Cortex of kidney (tissue), 1 donor: ENCODE measurements at places on chromosomes 11 and 22.

- no peak for DNase-seq
Observed at GRCh38 chr22:31092161-31092560, 11.0 kb downstream of the SMTN start.

- DNase-seq, result no peak
Observed at GRCh38 chr22:36541831-36542411, 13.0 kb upstream of the EIF3D start.

- DNase-seq, result no peak
Observed at GRCh38 chr11:48106166-48106565, 110.4 kb upstream of the OR4B1 start.

- DNase-seq, result no peak
Observed at GRCh38 chr11:46521961-46522681, 71.7 kb downstream of the AMBRA1 start.

- DNase-seq, result no peak
Observed at GRCh38 chr11:61516191-61516590, 7.6 kb downstream of the LRRC10B start.

DNA sequence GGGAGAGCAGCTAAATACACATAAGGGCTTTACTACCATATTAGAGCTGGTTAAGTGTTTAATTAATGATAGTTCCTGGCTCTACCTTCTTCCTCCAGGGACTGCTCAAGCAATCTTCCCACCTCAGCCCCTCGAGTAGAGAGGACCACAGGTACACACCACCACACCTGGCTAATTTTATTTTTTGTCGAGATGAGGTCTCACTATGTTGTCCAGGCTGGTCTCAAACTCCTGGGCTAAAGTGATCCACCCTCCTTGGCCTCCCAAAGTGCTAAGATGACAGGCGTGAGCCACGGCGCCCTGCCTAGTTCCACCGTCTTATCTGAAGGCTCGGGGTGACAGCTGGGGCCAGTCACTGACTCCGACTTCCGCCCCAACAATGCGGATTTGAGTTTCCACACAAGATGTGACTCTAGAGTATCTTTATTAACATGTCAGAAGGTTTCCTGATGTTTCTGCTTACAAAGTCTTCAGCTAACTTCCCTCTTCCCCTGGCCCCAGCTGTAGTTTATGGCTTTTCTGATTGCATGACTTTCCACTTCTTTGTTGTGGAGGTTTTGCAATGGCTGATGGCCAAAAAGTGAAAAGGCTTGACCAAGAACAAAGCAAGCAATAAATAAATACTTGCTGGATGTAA, 16.8 kb downstream of the TPST2 start:
- no peak for DNase-seq

- DNase-seq, result no peak
Observed at GRCh38 chr22:20140107-20140445, 8.5 kb downstream of the ZDHHC8 start.

DNA sequence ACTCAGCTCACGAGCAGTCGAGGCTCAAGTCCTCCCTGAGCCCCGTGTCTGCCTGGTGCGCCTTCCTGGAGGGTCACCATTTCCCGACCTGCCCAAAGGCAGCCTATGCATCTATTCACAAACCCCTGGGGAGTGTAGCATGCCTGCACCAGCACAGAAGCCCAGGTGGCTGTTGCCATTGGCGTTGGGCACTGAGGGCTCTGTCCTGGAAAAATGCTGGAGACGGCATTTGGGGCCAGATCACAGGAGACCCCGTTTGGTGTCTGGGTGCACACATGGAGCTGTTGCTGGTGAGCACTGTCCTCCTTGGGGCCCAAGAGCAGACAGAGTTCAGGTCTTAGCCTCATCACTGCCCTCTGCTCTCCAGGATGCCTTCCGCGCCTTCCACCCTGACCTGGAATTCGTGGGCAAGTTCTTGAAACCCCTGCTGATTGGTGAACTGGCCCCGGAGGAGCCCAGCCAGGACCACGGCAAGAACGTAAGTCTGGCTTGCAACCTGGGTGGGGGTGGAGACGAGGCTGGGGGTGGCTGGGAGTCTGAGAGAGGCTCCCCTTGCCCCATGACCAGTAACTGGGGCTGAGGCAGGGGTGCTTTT, 9.4 kb downstream of the FADS2 start:
- no peak for DNase-seq

DNA sequence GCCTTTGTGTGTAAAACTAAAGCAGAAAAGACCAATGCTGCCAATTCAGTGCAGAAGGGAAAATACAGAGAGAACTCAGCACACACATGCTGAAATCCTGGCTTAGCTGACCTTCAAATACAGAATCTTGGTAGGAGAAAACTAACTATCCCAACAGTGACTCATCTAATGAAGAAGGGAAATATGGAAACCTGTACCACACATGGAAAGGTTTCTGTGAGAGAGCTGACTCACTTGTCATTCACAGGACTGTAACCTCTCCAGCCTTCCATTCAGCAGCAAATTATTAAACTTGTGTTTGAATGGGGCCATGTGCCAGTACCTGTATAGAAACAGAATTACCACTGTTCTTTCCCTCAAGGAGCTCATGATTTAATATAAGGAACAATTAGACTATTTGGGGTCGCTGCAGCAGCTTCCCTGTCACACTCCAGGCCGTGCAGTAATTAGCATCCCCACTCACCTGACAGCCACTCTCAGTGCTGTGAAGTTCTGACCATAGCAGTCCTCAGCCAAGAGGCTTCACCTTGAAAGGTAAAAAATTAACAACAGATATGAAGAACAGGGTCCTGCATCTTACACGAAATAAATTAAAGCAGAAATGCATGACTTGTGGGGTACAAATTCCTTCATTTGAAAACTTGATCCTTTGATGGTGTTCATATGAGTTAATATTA, 53.9 kb downstream of the MSANTD4 start:
- DNase-seq, result no peak

- DNase-seq, result no peak
Observed at GRCh38 chr11:63747011-63747410, 21.6 kb downstream of the ZFTA start.

- no peak for DNase-seq
Observed at GRCh38 chr22:37636186-37636948, 3.1 kb upstream of the SH3BP1 start.

- DNase-seq, result no peak
Observed at GRCh38 chr11:1208394-1209261, 14.2 kb upstream of the MUC5B start.

DNA sequence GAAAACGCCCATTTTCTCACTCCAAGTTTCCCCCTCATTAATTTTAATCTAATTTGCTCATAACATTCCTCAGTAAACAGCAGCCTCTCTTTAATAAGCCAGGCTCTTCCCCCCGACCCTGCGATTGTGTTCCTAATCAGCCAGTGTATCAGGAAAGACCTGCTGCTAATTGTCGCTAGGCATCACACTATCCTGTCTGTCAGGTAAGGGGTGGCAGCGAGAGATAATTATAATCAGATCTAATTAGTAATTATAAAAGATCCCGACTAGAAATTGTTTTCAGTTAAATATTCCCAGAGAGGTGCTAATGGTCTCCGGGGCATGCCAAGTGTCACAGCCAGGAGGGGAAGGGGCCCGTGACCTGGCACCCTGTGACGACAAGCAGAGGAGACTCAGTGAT, 142.8 kb downstream of the ST3GAL4 start:
- no peak for DNase-seq

DNA sequence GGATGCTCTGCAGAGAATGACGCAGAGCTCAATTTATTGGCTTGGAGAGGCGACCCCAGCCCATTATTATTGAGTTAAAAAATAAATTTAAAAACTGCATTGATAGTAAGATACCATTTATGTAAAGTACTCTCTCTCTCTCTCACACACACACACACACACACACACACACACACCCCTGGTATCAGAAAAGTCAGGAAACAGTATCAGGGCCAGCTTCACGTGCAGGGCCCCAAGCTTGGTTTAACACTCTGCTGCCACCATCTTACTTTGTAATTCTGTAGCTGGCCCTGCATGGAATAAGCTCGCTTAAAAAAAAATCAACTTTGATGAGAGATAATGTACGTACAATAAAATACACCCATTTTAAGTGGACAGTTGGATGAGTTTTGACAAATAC, 59.8 kb upstream of the CD5 start:
- DNase-seq, result no peak

GRCh38 chr11:17421781-17422180, 33.3 kb upstream of the KCNJ11 start:
- DNase-seq, result no peak

DNA sequence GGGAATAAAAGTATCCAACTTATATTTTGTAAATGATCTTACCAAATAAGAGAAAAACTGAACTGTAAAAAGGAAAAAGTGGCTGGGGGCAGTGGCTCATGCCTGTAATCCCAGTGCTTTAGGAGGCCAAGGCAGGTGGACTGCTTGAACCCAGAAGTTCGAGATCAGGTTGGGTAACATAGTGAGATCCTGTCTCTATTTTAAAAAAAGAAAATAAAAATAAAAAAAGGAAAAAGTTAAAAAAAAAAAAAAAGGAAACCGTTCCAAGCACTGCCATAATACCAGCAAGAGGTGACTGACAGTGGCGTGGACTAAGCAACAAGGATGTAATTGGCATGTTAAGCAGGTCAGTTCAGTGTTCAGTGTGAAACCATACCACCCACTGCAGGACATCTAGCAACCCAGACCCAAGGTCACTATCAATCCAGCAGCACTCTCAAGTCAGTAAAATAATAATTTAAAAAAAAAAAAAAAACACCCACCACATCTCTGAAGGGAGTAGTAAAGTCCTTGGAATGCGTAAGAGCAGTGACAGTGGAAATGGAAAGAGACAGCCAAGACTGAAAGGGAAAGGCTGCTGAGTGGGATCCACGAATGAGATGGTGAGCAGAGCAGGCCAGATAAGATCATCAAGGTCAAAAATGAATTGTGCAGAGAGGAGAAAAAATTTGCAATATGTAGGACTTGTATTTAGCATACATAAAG, 43.6 kb downstream of the MAPK1 start:
- DNase-seq, result no peak

- DNase-seq, result no peak
Observed at GRCh38 chr11:134126217-134126822, 57.4 kb downstream of the JAM3 start.

DNA sequence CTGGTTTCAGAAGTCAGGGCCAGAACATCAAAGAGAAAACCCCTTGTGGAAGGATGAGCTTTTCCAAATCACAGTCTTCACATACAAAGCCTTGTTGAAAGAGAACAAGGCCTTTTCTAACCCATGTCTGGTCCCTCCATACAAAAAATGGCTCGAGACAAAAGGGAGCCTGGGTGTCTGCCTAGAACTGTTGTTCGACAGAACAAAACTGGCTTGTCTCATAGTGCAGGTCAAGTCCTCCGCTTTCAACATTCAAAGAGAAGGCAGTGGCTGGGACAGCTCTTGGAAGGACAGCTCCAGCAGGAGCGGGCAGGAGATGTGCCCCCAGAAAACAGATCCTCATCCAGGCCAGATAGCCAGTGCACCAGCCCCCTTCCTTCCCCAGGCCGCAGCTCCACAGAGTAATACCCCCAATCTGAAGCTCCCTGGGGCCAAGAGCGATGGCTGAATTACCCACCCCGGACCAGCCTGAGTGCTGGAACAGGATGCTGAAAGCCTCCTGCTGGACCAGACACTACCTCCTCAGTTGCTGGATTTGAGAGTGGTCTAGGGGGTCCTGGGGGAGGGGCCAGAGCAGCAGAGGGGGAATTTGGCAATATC, 27.6 kb downstream of the USH1C start:
- no peak for DNase-seq

DNA sequence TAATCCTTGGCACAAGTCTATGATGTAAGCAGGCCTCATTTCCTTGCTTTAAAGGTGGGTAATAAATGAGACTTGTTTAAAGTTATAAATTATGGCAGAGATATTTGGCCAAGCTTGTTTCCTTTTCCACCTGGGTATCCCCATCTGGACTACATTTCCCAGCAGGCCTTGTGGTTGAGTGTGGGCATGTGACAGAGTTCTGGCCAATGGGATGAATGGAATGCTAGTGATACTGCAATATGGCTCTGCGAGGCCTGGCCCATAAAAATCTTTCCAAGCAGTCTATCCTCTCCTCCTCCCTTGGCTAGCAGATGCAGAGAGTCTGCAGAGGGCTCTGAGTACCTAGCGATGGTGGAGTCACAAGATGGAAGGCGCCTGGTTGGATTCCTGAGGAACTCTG, 102.5 kb downstream of the TIMP3 start:
- no peak for DNase-seq

DNA sequence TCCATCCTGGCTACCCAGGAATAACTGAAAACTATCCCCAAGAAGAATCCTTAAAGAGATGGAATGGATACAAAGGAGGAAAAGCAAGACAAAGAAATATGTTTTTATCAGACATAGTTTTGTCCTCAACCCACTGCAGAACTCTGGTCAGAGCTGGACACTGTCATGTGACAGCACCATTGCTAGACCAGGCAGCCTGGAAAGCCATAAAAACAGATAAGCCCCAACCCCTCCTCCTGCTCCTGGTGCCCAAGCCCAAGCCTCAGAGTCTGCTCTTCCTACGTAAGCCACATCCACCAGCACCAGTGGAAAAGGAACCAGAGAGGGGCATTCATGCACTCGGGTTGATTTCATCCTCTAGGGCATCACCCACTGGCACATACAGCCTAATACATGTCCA, 116.9 kb downstream of the TRIM29 start:
- DNase-seq, result no peak

DNA sequence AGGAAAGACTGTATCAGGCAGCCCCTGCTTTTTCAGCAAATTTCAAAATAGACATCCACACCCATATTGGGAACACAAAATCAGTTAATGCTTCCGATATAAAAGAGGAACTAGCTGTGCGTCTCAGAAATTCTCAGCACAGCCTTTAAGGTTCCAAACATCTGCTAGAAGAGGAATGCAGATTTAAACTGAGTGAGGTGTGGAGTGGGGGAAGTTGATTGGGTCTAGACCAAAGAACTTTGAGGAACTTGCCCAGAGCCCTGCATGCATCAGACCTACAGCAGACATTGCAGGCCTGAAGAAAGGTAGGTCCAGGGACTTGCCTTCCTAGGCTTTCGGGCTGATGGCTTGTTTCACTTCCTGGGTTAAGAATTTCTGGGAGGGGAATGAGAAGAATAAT, at the start of gene MS4A4A:
Gene MS4A4A, plus strand, starts transcription at position 255 of the 400 bp plus-strand sequence. Its CDS starts 10 bp downstream, at position 265.
- DNase-seq, result no peak

- DNase-seq, result no peak
Observed at GRCh38 chr11:111975076-111975806, 38.1 kb downstream of the DIXDC1 start.

GRCh38 chr22:44738347-44738715, 14.0 kb upstream of the ARHGAP8 start:
- DNase-seq, result no peak

- DNase-seq, result no peak
Observed at GRCh38 chr11:125114518-125114917, 3.1 kb upstream of the TMEM218 start.
